ENCODE measurements at places on chromosomes 4 and X. TPM values are rescaled to one million over a fixed set of nuclear protein-coding genes. Genes with fewer than 3 reads are reported as not detected.

Gene ADAMTS3
- polyA plus RNA-seq = 3.0 TPM

Gene VCX3B
- polyA plus RNA-seq = not detected

DNA sequence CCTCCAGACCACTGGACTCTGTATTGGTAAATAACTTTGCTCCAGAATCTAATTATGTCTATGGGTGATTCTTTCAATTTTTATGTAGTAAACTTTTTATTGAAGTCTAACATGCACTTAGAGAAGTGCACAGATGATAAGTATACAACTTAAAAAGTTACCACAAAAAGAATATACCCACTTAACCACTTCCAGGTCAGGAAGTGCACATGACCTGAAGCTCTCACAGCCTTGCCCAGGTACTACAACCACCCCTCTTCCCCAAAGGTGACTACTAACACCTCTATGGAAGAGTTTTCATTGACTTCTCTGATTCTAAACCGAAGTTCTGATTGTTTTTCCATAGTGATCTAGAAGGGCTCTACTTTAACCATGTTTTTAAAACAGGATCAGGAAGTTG is 43.6 kb upstream of the SPRY1 start:
- DNase-seq = no peak

Gene ZNF330
- 40.7 TPM for polyA plus RNA-seq

Gene UGT2B10
- not detected for polyA plus RNA-seq

GRCh38 chrX:77875372-77875771 is 19.9 kb downstream of the MAGT1 start:
- no peak for DNase-seq

Gene ENPP6
- not detected for polyA plus RNA-seq

DNA sequence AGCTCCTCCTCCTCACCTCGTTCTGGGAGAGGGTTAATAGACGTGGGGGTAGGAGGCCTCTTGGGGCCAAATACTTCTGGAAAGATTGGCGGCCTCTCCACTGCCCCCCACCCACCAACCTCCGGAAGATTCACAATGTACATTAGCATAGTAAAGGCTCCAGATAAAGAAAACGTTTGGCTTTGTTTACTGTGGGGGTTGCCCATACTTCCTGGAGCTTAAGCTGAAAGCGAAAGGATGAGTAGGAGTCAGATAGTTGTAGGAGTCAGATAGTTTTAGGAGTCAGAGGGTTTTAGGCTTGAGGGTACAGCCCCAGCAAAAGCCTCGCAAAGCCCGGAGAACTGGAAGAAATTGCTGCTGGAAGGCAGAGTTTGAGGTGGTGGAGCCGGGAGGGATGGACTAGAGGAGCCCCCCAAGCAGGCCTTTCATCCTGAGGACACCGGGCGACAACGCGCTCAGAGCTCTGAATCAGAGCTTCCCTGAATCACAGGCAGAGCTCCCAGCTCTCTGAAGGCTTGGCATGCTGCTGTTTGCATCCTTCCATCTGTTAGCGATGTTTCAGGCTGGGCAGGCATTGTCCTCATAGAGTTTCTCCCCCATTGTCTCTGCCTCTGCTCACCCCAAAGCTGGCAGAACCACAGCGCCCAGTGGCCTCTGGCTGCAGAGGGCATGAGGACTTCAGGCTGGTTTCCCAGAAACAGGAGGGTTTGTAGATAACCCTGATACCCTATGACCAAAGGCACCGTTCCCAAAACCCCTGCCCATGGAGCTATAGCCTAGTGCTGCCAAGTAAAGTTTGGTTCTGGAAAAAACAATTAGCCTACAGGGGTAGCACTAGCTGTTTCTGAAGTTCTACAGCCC is 280.7 kb downstream of the BCOR start:
- DNase-seq = no peak

GRCh38 chr4:71074452-71075299 is 81.2 kb downstream of the DCK start:
- DNase-seq = peak; percentile 7

DNA sequence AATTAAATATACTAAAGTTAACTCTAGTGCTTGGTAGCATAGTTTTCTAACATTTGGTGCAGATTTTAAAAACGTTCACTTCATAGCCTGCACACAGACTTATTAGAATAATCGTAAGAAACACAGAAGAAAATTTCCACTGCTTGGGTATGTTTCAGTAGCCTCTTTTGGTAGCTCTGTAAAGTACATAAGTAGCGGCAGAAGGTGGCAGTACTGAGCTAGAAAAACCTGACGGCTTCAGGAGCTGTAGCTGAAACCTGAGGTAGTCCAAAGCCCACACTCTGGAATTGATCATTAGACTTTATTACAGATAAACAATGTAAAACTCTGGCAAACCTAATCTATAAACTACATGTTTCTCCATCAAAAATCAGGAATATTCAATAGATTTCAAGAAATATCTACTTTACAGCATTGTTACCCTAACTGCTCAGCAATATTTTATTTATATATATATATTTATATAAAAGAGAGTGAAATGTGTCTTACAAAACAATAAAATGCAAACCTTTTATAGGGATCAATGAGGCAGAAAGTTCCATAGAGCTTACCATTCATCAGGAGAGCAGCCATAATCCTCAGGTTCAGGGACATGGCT is 88.2 kb downstream of the ATP8A1 start:
- peak; percentile 65 for DNase-seq

- no peak for DNase-seq
These were observed 3.0 kb upstream of the ATP1B4 start for GRCh38 chrX:120358737-120359456.

Gene ZCCHC18
- 1.9 TPM for polyA plus RNA-seq

DNA sequence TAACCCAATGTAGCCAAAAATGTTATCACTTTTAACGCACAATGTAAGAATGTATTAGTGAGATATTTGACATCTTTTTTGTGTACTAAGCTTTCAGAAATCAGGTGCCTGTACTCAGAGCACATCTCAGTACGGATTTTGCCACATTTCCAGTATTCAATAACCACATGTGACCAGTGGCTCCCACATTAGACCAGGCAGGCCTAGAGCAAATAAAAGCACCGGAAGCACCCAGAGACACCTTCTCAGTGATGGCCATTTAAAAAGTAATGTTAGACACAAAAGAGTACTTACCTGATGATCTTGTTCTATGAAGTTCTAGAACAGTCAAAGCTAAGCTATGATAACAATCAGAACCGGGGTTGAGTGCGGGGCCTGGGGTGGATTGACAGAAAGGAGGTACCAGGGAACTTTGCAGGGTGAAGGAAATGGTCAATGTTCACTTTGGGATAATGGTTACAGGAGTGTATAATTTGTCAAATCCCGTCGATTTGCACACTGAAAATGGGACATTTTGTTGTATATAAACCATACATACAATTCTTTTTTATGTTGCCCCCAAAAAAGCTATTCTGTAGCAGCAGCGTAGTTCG is 1.2 kb downstream of the CTPS2 start:
- no peak for DNase-seq

Gene CPXCR1
- not detected for polyA plus RNA-seq

- DNase-seq = no peak
These were observed 34.6 kb upstream of the MGST2 start for GRCh38 chr4:139630991-139631390.

- no peak for DNase-seq
These were observed 222.1 kb downstream of the TACR3 start for GRCh38 chr4:103497692-103498091.

- no peak for DNase-seq
These were observed 34.4 kb downstream of the INTU start for GRCh38 chr4:127667116-127667515.

- DNase-seq = peak; percentile 38
These were observed 1.1 kb downstream of the SLC9B2 start for GRCh38 chr4:103075435-103075893.

Gene SOD3
- 16.2 TPM for polyA plus RNA-seq

DNA sequence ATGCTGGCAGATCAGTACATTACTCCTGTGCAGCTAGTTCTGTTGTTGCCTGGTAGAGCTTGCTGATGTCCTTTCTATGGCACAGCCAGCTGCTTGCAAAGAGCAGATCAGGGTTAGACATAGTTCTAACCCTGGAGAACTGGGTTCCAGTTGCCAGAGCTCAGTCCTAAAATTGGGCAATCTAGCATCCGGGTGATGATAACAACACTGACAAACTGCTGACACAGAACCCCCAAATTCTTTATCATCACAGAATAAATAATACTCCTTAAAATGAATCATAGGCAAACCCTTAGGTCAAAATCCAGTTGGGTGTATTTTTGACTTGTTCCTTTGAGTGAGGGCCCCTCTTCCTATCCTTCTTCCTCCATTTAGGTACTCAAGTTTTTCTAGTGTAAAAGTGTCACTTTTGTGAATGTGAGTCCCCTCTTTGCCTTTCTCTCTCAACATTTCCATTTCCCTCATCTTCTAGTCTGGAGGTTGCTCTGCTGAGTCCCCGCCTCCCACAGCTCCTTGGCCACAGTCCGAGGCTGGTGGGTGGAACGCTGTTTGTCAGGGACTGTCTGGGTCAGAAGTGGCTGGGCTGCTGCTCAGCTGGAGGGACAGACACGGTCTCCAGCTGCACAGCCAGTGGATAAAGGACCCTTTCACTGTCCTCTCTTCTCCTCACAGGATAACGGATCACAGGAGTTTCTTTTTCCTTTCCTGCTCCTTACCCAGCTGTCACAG is 93.6 kb upstream of the RASGEF1B start:
- peak; percentile 81 for DNase-seq

Gene TACC3
- 26.8 TPM for polyA plus RNA-seq

- DNase-seq = no peak
These were observed 213.1 kb upstream of the BOD1L1 start for GRCh38 chr4:13840502-13841190.

- DNase-seq = peak; percentile 10
These were observed 67.2 kb upstream of the BRWD3 start for GRCh38 chrX:80876877-80877276.

- no peak for DNase-seq
These were observed 11.6 kb downstream of the CXCL13 start for GRCh38 chr4:77617203-77617602.

Gene MAGEB10
- not detected for polyA plus RNA-seq

GRCh38 chr4:20428436-20429160 is 176.9 kb downstream of the SLIT2 start:
- no peak for DNase-seq

DNA sequence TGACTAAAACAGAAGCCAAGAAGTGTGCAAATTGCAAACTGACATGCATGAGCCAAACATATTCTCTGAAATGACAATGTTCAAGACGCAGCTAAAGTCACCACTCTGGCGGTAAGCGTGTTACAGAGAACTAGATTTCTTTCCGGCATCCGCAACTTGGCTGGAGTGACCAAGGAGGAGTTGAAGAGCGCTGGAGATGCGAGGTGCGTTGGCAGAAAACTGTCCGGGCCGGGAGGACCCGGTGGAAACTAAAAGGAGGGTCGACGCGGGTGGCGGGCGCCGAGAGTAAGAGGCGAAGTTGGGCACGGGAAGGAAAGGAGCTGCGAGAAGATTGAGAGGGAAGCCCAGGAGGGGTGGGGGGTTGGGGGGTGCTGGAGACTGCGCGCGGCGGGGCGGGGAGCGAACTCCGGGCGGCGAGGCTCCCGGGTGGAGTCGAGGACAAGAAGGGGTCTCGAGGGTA is 807 bp downstream of the SEL1L3 start:
- DNase-seq = peak; percentile 37

GRCh38 chrX:12910423-12911121 is 4.2 kb downstream of the TLR8 start:
- no peak for DNase-seq

GRCh38 chr4:95118497-95118896 is 360.7 kb downstream of the BMPR1B start:
- no peak for DNase-seq

DNA sequence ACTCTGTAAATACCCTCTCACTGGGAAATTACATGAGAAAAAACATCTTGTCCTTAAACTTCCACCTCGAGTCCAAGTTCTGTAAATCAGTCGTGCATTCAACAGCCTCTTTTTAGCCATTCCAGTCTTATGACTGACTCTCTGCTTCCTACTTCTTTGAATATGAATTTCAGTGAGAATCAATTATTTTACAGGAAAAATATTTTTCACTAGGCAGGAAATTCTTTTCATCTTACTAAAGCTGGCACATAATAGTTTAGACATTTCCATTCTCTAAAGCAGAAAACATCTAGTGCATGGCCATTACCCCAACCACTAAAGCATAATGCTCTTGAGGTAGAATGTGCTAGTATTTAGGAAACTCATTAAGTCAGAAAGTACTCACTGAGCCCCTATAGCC is 565.7 kb upstream of the FAT1 start:
- no peak for DNase-seq

Gene ZMAT1
- polyA plus RNA-seq = 6.3 TPM

Gene NMU
- 0.93 TPM for polyA plus RNA-seq

DNA sequence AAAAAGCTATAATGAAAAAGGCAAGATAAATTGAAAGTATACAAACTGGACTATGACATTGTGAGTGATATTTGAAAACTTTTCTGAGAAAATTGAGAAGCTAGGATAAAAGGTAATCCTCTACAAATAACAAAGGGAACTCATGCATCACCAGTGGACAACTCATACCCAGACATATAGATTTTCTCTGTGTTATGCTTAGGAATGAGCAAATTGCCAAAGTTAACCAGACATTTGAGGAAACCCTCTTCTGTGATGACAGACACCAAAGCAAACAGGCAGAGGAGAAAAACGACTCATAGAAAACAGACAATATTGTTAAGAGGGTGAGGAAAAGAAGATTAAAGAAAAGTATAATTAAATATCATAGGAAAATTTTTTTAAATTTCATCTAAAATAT is 186.5 kb downstream of the MAB21L2 start:
- DNase-seq = no peak

DNA sequence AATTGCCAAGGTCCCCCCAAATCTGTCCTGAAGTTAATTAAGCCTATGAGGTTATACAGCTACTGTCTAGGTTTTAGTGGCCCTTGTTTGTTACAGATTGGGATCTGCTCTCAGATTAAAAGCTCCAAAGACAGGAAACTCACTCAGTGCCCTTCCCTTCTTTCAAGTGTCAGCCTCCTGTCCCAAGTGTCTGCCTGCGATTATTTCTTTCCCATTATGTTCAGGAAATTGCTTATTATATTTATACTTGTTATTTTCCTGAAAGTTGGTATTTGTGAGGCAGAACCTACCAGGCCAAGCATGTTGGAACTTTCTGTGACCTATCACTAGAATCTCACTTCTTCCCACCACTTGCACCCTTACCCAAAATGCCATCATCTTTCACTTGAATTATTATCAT is 173.2 kb downstream of the AREG start:
- DNase-seq = no peak

DNA sequence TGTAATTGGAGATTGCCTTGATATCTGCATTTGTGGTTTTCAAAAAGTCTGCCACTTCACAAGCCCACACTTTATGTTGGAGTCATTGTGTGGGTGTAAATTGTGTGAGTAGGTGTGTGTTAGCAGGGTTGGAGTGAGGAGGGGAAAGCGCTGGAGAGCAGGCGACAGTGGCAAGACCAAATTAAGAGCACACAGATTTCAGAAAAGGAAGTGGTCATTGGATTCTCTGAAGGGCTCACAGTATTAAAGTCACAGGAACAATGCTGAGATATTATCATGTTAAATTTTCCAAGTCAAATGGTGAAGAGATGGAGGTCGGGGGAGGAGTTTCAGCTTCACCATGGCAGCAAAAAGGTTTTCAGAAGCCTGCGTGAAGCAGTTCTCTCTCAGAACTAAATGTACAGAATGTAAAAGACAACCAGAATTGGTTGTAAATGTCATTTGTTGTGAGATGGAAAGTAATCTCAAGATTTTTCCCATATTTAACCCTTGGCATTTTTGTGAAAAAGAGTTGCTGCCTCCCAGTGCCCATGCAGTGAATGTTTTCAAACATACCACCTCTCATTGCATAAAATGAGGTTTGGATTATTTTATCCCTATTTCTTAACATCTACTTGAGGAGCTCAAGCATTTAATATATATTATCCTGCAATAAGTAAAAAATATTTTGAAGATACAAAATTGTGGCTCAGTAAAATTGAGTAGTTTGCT is 265.9 kb downstream of the ZNF674 start:
- DNase-seq = no peak

- DNase-seq = no peak
These were observed 7.0 kb downstream of the HERC3 start for GRCh38 chr4:88599298-88599697.
